CD4-positive, alpha-beta T cell treated with Interleukin-6 at 100 ng/mL for 8 hours (primary cell): ENCODE measurements at places on chromosomes 16 and 17.
A peak's percentile ranks its signal among the peaks of the same experiment; 100 is the strongest.

- DNase-seq = no peak
Measured at GRCh38 chr16:83992624-83993023, 24.6 kb downstream of the NECAB2 start.

GRCh38 chr16:25413975-25414374, 156.3 kb upstream of the ZKSCAN2 start:
- no peak for DNase-seq

GRCh38 chr17:49944273-49944870, 24.6 kb upstream of the DLX4 start:
- no peak for DNase-seq

DNA sequence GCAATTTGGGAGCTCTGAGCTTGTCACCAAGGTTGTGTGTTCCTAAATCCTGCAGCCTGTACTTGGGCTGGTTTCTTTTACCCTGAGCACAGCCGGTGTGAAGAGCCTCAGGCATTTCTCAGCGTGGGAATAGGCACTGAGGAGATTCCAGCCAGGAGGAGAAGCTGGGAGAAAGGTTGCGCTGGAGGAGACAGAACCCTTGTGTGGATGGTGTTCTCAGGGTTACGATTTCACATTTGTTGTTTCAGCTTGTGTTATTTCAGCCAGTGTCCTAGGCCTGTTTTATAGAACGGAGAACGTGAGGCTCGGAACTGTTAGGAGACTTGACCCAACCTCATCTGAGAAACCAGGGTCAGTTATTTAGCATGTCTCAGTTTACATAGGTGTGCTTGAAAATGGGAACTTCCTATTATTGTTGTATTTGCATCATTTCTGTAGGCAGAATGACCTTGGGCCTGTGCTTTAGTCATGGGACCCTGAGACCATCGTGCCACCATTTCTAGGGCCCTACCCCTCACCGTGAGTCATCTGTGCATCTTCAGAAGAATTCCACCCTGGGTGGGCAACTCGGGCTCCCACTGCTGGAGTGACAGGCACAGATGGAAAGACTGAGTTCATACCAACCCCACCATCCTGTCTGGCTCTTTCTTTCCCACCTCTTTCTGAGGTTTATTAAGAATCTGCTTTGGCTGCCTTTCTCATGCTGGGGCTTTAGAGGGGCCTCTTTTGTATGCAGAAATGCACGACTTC, 134.9 kb downstream of the MSI2 start:
- no peak for DNase-seq

DNA sequence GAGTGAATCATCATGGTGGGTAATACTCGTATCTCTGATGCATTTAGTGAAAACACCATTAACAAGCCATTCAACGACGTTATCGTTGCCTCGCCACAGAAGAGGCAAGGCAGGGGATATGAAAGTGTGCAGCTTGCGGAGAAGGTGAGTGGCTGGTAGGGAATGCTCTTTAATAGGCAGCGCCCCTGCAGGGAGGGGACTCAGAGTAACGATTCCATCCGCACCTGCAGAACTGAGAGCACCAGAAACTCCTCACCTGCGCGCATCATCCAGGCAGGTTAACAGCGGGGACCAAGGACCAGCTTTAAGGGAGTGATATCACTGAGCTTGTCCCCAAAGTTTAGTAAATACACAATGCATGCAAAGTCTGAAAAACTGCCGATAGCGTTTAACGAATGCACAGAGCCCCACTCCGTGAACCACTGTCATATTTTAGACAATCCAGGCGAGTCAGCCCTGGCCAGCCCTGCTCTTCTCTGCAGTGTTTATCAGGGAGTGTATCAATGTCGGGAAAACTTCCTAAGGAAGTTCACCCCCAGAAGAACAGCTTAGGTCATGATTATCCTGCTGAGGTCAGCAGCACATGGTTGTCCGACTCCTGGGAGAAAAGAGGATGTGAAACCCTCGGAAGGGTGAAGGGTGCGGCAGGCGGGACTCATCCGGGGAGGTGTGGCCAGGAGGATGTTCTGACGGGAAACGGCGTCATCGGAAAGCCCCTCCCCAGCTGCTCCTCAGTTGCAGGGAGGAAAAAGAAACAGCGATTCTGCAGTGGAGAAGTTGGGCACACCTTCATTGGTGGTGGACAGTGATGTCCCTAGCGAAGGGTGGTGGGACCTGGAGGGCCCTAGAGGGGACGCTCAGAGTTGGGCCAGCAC, 68.5 kb upstream of the DNAH17 start:
- peak; percentile 60 for DNase-seq

DNA sequence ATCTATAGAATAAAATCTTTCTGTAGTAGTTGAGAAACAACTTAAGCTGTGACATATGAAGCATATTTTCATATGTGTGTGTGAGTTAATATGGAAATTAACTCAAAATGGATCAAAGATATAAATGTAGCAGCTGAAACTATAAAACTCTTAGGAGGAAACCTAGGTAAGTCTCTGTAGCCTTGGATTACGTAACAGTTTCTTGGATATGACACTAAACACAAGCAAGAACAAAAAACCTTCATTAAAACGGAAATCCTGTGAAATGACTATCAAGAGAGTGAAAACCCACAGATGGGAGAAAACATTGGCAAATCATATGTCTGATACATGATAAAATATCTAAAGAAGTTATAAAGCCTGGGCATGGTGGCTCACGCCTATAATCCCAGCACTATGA, 104.4 kb downstream of the VPS53 start:
- no peak for DNase-seq

- no peak for DNase-seq
Measured at GRCh38 chr17:353213-353837, 718 bp upstream of the RPH3AL start.

DNA sequence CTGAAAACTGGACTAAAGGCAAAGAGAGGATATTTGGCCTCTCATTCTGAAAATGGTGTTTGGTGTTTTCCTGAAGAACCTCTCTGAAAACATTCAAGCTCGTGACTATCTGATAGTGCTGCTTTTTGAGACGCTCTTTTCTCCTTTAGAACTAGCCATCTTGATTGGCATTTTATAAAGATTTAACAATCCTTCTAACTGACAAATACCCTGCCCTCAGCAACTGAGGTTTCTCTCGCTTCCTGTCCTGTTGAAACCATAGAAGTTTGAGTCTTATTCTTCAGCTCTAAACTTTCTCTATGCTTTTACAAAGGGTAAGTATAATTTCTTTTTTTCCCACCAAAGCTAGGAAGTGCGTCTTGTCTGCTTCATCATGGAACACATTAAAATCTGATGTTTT, 13.3 kb downstream of the CNEP1R1 start:
- DNase-seq = no peak

- DNase-seq = peak; percentile 57
Measured at GRCh38 chr17:386141-386876, 33.7 kb upstream of the RPH3AL start.

- DNase-seq = no peak
Measured at GRCh38 chr16:55913716-55914115, 38.5 kb upstream of the CES5A start.

GRCh38 chr17:79338152-79338551, 263.5 kb downstream of the ENGASE start:
- DNase-seq = no peak

DNA sequence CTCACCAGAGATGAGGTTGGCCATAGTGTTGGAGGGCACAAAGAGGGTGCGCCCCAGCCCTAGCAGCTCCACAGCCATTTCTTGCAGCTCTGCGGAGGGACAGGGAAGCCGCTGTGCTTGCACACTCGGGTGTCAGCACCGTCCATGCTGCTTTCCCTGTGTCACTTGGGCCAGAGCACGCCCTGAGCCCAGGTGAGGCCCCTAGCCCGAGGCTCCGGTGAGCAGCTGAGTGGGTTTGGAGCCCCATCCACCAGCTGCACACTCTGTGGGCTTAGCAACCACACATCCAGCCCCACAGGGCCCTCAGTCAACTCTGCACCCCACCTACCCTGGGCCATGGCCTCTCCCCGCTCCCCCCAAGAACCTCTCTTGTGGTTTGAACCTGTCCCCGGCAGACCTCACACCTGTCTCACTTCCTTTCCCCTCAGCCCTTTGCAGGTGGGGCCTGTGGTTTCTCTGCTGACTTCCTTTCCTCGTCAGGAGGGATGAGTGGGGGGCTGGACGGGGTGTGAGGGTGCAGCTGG, 20.7 kb downstream of the TMEM235 start:
- DNase-seq = peak; percentile 92

DNA sequence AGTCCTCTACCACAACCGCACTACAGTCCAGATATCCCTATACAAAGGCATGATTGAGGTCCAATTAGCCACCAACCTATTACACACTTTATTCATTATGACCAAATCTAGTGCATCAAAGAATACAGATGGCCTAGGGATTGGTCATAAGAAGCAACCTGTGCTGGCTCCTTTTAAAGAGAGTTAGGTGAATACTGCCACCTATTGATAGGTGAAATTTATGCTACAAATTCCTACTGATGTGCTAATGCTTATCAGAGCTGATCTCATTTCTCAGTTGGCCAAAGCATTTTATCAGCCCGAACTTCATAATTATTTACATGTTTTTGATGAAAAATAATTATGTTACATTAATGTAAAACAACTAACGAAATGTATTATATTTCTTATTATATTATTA, 166.3 kb downstream of the ANKFN1 start:
- DNase-seq = no peak

GRCh38 chr16:61792194-61792909, 243.9 kb downstream of the CDH8 start:
- no peak for DNase-seq

GRCh38 chr16:57865746-57866528, 63.6 kb upstream of the KIFC3 start:
- no peak for DNase-seq

DNA sequence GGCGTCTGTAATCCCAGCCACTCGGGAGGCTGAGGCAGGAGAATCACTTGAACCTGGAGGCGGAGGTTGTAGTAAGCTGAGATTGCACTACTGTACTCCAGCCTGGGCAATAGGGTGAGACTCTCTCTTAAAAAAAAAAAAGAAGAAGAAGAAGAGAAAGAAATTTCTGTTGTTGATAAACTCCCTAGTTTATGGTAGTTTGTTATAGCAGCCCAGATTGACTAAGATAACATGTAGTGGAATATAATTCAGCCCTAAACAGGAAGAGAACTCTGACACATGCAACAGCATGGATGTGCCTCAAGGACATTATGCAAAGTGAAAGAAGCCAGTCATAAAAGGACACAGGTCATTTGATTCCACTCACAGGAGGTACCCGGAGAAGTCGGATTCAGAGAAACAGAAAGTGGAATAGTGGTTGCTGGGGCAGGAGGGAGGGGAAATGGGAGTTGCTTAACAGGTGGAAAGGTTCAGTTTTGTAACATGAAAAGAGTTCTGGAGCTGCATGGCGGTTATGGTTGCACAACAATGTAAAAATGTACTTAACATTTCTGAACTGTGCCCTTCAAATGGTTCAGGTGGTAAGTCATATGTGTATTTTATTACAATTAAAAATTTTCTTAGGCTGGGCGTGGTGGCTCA, 26.0 kb upstream of the PRM1 start:
- DNase-seq = no peak

DNA sequence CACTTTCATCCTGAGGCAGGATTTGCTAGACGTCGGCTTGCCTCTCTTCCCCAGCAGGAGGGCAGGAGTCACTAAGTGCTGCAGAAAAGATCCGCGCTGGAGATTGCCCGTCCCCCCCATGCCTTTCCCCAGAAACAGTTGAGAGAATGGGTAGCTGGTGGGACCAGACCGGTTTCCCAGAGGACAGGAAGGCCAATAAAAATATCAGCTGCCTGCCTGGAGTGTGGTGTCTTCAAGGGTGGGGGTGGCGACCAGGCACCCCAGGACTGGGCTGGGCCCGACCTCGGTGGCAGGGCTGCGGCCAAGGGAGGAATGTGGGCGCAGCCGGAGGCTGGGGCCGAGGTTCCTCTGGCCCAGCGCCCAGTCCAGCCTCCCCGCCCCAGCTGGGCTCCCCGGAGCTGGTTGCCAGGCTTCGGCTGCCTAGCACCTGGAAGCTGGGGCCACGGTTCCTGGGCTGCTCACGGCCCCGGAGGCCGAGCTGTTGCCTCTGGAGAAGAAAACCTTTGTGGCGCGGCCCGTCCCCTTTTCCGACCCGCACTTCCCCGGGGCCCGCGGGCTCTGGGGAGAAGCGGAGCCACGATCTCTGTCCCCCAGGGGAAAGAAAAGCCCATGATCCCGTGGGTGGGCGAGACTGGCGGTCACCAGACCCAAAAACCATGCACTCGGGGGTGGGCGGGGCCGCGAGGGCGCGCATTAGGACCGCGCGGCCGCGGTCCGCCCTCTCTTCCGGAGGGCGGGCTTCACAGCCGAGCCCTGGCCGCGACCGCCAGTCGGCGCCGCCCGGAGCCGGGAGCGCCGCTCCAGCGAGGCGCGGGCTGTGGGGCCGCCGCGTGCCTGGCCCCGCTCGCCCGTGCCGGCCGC, at the start of gene TRAF4:
TRAF4 (plus strand) TSS at position 769 of the 861 bp plus-strand sequence. CDS start 102 bp downstream, outside the sequence.
- DNase-seq = peak; percentile 61

GRCh38 chr16:8763083-8763482, 34.4 kb downstream of the TMEM186 start:
- no peak for DNase-seq

DNA sequence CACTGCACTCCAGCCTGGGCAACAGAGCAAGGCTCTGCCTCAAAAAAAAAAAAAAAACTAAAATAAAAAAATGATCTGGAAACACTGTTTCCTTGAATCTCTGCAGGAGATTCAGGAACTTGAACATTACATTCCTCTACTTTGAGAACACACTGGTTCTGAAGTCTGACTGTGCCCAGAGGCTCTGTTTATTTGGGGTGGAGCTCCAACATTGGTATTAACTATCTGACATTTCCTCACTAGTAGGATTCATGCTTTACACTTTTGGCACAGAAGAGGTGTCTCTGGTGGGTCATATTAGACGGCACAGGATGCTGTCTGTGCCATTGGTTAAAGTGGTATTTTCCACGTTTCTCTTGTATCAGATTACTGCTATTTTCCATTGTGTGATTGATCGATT, 10.4 kb downstream of the SULT1A2 start:
- DNase-seq = no peak

DNA sequence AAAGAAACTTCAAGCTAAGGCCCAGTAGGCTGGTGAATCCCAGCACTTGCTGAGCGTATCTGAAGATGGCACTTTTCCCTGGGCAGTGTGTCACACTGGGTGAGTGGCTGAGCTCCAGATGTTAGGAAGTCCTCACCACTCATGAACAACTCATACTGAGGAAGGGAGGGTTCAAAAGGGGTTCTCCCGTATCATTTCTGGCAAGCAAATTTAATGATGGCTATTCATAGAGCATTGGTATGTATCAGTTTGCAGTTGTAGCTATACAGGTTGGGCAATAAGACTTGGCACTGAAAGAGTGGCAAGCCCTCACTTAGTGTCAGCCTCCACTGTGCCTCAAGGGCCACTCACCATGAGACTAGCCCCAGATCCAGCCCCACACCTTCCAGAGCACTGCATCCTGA, 10.7 kb downstream of the GFOD2 start:
- DNase-seq = no peak
